Stimulated activated CD4-positive, alpha-beta T cell treated with anti-CD3 and anti-CD28 coated beads, Interleukin-1b, Interleukin-23, amount 100 ng/mL, for 48 hours (primary cell): ENCODE measurements at places on chromosomes 6 and 20.

- DNase-seq = peak; percentile 4
These were observed 609 bp downstream of the OGFRL1 start for GRCh38 chr6:71289039-71289801.

DNA sequence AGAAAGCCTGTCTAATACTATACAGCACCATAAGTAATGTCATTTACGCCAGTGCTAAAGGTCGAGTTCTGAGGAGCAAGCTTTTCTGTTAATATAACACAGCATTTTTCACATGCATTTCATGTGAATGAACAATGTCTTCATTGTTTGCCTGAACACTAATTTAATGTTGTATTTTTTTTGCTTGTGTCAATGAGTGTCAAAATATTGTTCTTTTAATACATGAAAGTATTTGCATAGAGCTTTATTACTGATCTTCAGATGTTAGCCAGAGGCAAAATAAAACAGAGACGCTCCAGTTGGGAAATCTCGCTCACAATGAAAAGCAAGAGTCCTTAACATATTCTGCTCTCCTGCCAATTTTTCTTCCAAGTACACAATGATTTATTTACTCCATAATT, 151.8 kb downstream of the FOXC1 start:
- no peak for DNase-seq

DNA sequence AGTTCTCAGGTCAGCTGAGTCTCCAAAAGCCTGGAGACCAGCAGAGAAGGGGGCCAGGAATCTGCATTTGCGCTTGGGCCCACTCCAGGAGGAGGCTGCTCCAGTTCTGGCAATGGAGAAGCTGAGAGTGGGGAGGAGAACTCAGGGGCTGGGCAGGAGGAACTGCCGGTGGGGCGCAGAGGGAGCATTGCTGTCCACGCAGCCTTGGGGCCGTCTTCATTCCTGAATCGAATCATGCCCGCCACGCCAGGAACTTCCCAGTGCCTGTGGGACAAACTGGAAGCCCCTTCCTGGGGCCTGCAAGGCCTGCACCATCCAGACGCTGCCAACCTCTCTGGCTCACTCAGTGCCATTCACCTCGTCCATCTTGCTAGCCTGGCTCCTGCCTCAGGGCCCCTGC, 16.9 kb downstream of the RAB44 start:
- DNase-seq = no peak

DNA sequence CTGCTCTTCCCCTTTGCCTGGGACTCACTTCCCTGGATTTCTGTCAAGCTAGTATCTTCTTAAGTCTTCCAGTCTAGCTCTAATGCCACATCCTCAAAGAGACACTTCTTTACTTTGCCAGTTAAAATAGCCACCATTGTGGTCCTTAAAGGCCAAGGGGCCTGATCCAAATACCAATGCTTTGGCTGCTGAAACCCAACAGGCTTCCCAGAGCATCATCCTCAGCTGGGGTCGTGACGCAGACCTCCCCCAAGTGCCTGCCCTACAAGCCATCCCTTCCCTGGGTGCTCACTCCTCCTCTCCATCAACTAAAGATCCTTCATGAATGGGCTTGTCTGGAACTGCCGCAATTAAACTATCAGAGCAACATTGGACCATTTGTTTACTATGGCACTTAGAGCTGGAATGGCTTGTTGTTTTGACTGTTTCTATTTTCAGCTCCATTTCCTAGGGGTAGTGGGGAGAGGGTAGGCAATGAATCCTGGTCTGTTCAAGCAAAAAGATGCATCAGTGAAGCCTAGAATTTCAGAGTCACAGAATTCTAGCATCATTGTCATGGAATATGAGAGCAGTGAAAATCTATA, 79.6 kb upstream of the SIRPA start:
- no peak for DNase-seq

DNA sequence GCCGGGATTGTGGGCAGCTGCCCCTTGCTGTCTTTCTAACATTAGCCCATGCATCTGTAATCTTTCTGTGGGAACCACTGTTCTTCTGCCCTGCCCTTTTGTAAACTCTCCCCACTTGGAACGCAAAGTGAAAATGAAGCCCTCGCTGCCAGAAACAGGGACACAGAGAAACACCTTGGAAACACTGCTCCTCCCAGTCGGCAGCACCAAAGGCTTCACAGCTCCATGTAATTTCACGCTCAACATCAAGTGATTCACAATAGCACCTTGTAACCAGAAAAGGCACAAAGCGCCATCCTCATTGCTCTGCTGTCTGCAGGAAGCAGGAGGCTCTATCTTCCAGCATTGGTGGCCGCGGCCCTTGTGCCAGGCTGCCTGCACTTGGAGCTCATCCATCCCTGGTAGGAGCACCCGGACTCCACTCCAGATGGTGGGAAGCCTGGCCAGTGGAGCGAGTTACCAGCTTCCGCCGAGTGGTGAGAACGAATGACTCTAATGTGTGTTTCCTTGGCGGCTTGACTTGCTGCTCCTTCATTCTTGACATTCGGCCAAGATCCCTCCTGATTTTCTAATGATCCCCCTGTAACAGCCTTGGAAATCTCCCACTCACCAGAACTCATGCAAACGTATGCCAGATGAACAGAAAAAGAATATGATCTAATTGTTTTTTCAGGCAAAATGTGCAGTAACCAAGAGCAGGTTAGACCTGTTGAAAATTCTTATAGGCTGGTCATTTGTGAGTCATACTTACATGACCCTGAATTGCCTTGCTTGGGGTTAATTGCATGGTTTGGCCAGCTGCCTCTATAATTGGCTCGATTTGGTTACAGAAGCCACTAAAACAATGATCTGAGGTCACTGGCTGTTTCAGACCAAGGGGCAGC, 169.1 kb upstream of the CDYL start:
- DNase-seq = no peak

GRCh38 chr6:44219815-44220784, 3.3 kb upstream of the SLC29A1 start:
- no peak for DNase-seq

- DNase-seq = no peak
These were observed 30.9 kb upstream of the ASXL1 start for GRCh38 chr20:32327087-32327681.

- DNase-seq = no peak
These were observed 5.6 kb downstream of the TFAP2A start for GRCh38 chr6:10409233-10409721.

DNA sequence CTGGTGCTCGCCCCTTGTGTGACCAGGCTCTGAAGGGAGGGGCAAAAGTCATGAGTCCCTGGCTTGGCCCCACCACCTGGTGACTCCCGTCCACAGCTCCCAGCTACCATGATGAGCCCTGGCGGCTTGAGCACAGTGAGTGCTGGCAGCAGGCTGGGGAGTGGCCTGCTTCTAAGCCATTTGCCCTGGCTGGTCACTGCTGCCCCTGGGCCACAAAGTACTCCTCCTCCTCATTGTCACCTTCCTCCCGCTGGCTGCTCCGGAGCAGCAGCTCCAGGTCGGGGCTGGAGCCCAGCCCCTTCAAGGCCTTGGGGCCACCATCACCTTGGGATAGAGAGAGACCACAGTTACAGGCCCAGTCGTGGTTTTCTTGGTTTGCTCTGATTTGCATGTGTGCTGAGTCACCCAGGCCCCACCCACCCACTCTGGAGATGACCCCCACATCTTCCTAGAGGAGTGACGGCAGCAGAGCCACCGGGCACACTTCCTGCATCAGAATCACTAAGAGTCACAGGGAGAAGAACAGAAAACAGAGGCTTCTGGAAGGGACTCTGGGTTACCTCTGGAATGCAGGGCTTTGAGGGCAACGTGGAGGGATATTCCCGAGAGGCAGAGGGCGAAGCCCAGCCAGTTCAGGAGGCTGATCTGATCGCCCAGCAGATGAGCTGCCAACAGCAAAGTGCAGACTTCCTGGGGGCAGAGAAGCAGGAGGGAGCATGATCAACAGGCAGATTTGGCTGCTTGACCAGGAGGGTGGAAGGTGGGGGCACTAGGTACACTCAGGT, 42.1 kb upstream of the CDH22 start:
- peak; percentile 13 for DNase-seq

DNA sequence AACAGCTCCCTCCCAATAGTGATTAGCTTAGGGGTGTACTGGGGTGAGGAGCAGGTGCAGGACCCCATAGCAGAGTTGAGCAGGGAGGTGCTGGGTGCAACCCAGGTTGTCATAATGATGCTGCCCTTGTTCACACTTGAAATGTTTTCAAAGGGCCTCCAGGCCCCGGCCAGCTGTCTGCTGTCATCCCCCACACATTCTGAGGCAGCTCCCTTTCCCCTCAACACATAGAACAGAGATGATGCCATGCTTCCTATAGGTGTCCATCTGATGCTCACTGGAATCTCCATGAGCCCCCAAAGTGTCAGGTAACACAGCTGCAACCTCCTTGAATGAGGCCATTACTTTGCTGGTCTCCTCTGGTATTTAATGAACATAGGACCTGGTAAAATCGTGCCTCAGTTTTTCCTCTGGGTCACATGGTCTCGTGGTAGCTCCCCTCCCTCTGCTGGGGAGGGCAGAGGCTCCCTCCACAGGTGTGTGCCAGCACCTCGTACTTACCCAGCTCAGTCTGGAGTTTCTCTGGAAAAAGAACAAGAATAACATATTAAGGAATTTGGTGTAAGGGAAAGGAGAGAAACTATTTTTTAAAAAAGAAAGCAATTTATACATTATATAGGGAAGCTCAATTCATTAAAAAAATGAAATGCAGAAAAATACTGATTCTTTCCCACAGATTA, 5.6 kb downstream of the BTNL2 start:
- no peak for DNase-seq

DNA sequence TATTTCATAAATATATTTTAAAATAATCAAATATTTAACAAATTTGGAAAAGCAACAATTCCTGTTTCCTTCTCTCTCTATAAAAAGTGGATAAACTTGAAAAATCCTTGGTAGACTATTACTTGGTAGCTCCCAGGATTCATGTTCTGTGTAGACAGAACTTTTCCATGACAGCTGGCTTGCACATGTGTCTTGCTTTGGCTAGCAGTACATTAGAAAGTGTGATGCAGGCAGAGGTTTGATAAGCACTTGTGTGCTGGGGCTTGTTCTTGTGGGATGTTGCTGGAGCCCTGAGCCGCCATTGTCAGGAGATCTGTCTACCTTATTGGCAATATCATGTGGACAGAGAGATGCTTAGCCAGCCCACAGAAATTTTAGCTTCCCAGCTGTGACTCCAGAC, 327.2 kb downstream of the CDKAL1 start:
- DNase-seq = no peak

DNA sequence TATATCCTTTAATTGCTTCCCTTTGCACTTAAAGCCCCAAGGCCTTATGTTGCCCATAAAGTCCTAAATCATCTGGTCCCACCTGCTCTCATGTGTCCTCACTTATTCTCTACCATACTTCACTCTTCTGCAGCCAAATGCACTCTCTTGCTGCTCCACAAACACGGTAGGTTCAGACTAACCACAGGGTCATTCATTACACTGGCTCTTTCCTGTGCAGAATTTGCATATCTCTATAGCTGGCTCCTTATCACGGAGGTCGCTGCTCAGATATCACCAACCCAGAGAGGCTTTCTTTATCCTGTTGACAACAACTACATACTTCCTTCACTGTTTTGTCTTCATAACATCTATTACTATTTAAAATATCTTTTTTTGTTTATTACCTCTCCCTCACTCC, 86.8 kb downstream of the MOXD1 start:
- no peak for DNase-seq

- no peak for DNase-seq
These were observed 37.0 kb downstream of the BCKDHB start for GRCh38 chr6:80143419-80143937.

GRCh38 chr6:2020909-2021308, 224.5 kb downstream of the GMDS start:
- no peak for DNase-seq

GRCh38 chr6:160190973-160191372, 67.6 kb downstream of the SLC22A2 start:
- no peak for DNase-seq
